ENCODE measurements at places on chromosomes 1 and 21.

DNA sequence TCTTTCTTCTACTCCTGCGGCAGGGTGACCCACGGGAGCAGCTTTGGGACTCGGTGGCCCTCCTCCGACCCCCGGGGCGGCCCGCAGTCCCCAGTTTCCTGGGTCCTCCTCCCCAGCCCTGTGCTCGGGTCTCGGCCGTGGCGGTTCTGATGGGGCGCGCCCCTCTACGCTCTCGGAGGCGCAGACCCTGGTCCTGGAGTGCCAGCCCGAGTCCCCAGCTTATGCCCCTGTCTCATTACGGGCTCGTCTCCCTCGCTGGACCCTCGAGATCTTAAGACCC lies 430 bp downstream of the BTG2 start:
- no peak for DNase-seq

GRCh38 chr1:20964540-20965484 lies 177.7 kb upstream of the HP1BP3 start:
- no peak for DNase-seq

- DNase-seq: no peak
These were observed 79.8 kb downstream of the PCP4 start for GRCh38 chr21:39947031-39947430.

- no peak for DNase-seq
These were observed 75.7 kb downstream of the ENAH start for GRCh38 chr1:225577241-225577640.

DNA sequence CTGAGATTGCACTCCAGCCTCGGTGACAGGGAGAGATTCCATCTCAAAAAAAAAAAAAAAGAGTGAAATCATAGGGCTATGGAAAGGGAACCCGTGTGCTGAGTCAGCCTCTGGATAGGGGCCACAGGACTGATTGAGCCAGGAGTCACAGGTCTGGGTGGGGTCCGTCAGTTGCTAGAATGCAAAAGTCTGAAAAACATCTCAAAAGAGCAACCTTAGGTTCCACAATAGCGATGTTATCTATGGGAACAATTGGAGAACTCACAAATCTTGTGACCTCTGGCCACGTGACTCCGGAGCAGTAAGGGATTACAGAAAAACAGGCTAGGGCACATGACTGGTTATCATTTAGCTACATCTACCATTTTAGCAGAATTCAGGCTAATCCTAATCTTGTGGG lies 32.8 kb upstream of the GREM2 start:
- DNase-seq: no peak

DNA sequence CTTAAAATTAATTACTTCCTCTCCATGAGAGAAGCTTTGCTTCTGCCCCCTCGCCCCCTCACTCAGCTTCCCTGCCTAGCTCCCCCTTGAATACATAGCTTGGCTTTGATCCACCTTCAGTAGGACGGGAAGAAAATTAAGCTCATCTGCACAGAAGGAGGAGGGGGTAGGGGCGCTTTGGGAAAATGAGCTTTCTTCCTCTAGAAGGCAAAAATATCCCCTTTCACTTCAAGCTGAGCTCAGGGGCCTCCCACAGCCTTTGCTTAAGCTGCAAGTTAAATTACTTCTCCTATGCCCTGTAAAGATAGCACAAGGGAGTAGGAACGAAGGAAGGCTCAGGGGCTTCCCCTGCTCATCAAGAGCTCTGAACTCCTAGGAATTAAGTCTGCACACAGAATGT lies 65.2 kb upstream of the GOLT1A start:
- DNase-seq: no peak

DNA sequence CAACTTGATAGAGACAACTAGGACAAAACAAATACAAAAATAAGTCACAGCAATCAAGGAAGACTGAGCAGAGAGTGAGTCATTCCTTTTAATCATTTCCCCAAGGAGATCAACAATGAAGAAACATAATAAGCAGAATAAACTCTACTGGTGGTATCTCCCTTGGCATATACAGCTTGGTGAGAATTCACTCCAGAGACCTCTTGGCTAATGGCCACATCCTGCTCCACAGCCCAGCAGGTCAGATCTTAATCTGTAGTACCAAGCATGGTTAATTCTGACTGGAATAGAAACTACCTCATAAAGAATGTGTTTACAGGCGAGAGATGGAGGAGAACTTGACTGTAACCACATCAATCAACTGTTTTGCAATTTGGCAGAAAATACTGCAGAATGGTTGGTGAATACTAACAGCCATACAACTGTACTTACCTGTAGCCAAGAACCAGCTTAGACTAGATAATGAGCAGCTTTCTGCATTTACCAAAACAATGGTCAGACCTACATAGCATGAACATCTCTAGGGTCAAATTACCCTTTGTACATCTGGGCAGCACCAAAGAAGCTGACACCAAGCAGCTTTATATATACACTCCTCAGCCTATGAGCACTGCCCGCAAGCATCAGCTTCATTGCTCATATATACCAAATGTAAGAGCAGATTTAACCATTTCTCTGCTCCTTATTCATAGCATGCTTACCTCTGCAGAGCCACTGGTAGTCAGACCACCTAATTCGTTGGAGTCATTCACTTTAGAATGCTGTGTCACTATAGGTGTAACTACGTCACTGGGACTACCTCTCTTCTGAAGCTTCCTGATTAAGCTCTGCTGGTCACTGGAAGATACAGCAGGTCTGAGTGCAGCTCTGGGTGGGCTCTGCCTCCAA lies 51.0 kb downstream of the KIAA0319L start:
- peak; percentile 92 for DNase-seq

- no peak for DNase-seq
These were observed 9.8 kb downstream of the MX2 start for GRCh38 chr21:41371685-41372030.

DNA sequence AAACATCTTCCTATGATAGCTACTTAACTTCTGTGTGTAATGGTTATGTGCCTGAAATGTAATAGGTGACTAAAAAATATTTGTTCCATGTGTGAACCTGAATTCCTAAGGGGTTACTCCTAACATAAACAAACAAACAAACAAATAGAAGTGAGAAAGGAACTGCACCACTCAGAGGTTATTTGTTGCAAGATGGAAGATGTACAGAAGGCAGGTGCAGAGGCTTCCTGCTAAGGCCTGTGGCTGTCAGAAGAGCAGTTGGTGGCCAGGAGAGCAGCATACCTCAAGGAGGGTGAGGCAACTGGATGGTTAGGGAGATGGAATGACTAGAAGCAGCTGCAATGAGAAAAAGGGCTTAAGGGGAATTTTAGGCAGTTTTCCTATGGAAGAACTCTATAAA lies 940.6 kb downstream of the TTLL7 start:
- no peak for DNase-seq

- no peak for DNase-seq
These were observed 13.8 kb upstream of the PTTG1IP start for GRCh38 chr21:44887126-44887806.

DNA sequence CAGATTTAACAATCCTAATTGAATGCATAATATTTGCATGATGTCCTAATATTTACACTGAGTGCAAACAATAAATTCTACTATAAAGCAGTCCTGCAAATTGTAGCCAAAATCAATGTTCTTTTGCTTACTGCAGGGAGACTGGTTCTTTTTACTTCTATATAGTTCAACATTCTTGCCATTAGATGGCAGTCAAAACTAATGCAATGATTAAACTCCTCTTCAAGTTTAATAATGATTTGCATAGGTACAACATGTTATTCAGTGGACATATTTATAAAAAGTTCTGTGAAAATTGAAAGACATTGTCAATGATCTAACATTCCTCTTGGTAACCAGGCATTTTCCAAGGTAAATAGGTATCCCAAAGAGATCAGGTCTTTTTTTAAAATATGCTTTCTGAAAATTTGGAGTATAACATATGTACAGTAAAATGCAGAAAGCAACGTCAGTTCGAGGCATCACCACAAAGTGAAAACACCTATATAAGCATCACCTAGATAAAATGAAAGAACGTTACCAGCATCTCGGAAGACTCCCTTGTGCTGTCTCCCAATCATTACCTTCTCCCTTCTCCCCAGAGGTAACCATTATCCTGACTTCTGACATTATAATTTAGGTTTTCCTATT lies 9.8 kb upstream of the FNBP1L start:
- no peak for DNase-seq

DNA sequence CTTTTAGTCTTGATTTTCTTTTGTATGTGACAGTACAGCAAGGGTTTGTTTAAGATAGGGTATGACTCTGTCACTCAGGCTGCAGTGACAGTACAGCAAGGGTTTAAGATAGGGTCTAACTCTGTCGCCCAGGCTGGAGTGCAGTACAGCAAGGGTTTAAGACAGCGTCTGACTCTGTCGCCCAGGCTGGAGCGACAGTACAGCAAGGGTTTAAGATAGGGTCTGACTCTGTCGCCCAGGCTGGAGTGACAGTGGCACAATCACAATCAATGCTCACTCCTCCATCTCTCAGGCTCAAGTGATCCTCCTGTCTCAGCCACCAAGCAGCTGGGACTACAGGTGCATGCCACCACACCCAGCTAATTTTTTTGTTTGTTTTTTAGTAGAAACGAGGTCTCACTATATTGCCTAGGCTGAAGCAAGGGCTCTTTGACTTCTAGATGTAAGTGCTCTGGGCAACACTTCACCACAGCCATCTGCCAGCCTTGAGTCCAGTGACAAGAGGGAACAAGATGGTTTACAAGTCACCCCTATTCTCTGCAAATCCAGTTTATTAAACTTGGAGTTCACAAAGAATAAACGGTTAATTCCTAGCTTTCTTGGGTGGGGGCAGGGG lies 965 bp upstream of the SH2D5 start:
- no peak for DNase-seq

GRCh38 chr1:202264300-202264699 lies 70.7 kb downstream of the LGR6 start:
- no peak for DNase-seq

DNA sequence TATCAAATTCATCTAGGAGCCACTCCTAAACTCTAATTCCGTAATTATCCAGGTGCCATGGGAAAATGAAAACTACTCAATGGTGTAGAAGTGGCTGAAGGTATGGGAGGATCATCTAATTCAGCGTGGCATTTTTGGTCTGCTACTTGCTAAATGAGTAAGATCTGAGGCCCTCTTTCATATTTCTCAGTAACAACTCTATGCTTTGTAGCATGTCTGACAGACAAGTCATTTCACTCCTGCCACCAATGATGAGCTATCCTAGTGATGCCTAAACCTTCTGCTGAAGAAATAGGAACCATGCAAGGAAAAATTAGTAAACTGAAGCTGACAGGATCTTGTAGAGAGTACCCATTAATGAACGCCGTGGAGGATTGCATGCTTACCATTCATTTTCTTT lies 145.3 kb downstream of the NTNG1 start:
- DNase-seq: no peak

DNA sequence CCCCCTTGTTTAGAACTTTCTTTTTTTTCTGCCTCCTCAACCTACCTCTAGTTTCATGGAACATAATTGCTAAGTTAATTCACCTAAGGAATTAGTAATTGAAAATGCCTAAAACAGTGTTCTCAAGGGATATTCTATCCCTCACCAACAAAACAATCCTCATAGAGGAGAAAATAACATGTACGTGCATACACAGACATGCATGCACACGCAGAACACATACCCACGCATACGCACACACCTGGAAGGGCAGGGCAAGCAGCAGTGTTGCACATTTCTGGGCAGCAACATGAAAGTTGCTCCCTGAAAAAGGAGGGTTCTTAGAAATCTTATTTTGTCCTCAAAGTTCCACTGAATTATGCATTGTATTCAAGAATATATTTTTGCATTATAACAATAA lies 76.6 kb downstream of the HHAT start:
- no peak for DNase-seq

- no peak for DNase-seq
These were observed 83.6 kb downstream of the GRIK3 start for GRCh38 chr1:36950604-36951291.

DNA sequence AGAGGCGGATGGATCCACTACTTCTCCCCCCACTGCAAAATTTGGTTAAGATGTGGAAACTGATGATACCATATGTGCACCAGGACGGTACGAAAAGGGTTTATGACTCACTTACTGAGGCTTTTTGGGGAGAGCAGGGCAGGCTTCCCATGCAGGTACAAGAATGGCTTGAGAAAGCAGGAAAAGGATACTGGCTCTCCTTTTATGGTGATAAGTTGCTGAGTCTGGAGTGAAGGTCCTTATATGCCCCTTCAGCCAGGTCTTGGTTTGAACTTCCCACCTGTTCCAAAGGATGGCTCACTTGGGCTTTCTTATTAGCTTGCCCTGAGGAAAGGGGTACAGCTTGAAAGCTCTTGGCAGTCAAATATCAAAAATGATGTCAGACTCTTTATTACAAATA lies 23.1 kb downstream of the MPZL1 start:
- DNase-seq: no peak

DNA sequence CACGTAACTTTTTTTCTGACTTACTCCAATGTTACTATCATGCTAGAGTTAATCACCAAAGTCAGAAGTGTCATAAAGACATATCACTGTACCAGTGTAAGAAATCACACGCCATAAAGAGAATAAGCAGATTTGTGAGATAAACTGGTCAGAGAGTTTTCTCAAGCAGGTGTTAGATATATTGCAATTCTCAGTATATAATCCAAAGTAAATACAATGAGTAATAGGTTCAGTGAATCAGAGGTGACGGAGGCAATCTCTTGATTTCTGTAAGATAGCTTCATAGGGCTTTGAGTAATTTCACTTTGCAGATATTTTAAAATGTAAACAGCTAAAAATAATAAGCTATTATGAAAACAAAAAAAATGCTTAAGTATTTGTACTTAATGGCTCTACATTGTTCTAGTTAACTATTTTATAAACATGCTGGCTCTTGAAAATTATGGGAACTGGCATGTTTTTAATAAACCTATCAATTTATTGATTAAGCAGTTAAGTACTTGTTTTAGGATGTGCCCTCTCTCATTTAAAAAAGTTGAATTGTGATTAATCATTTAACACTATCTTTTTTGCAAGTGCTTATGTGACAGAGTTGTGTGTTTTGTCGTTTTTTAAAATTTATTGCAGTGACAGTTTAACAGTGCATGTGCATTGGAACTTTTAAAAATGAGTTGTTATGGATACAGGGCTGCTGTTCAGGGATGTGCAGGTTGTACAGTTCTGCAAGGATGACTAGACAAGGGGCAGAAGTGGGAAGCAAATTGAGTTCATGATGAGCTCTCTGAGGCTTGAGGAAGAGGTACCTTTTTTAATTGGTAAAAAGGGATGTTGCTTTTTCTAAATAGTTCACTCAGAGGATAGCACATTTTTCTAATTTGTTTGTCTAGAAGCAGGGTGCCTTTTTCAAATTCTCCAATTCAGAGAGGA lies 119.1 kb downstream of the USP25 start:
- DNase-seq: peak; percentile 43
